ENCODE measurements at places on chromosomes 1 and 21.
A peak's percentile ranks its signal among the peaks of the same experiment; 100 is the strongest.

- DNase-seq, result no peak
These were observed 113.6 kb downstream of the DMRTB1 start for GRCh38 chr1:53572815-53573173.

DNA sequence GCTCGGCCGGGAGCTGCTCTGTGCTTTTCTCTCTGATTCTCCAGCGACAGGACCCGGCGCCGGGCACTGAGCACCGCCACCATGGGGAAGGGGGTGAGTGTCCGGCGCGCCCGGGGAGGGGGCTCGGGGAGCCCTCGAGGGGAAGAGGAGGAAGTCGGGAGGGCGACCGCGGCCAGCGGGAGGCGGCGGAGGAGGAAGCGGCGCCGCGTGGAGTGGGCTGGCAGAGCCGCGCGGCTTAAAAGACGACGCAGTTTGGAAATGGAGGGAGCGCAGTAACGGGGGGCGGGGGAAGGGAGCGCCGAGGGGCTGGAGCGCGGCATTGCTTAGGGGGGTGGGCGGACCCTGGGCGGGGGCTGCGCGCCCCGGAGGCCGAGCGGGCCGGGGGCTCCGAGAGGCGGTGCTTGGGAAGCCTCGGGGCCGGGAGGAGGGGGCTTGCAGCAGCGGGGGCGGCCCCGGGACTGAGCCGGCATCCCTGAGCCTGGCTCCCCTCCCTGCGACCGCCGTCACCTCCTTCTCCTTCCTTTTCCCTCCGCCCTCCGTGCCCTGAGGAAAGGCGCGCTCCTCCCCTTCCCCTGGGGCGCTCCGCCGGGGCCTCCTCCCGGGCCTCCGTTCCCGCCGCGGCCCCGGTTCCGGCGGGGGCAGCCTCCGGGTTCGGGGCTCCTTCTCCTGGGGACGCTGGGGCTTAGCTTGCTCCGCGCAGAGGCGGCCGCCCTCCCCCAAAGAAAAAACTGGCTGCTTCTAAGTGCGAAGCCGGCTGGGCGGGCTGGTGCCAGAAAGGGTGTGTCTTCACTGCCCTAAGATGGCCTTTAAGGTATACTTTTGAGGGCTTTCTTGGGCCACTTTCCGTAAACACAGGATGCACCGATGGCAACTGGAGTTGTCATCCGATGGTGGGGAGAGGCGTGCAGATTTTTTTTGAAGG lies 648 bp downstream of the ATP1A1 start:
- DNase-seq, result peak; percentile 67

DNA sequence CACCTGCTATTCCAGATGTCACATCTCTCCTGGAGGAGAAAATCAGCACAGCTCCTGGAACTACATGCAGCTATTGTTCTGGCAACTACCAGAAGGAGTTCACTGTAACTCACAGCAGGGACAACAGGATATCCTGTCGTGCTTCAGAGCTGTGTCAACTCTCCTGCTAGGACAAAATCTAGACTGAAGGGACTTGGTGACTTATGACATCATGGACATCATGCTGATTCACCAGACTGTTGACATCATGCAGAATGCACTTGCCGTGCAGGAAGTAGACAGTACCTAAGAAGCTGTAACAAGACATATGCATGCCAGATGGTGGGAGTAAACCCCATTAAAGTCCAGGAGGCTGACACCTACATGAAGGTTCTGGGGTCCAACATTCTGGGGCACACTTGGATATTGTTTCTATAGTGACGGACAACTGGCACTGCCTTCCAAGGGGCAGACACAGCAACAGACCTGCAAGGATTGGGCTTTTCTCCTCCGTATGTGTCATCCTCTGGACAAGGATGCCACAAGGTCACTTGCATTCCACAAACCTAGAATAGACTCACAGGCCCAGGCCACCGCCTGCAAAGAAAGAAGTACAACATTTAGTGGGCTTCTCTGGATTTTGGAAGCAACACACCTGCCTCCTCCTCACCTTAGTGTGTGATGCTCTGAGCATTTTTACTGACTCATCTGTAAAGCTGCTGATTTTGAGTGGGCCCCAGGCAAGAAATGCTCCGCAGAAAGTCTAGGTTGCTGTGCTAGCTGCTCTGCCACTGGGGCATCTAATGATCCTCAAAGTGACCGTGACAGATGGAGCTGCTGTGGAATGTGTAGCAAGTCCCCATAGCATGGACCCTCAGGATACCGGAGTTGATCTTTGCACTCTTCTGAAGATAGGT lies 249.2 kb downstream of the MATN1 start:
- DNase-seq, result no peak

DNA sequence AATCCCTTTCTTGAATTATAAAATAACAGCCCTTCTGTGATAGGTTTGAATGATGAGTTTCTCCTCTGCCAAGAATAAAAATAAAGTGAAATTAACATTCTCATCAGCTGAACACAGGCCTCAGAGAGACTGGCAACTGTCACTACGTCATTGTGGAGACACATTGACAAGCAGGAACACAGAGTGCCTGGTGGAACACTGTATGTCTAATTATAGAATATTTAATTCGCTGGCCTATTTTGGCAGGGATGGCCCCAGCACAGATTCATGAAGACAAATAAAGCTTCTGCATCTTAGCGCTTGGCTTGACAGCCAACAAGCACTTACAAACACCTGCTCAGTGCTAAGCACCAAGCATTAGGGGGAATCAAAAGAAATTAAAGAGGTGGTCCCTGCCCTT lies 52.0 kb upstream of the SMYD2 start:
- no peak for DNase-seq

DNA sequence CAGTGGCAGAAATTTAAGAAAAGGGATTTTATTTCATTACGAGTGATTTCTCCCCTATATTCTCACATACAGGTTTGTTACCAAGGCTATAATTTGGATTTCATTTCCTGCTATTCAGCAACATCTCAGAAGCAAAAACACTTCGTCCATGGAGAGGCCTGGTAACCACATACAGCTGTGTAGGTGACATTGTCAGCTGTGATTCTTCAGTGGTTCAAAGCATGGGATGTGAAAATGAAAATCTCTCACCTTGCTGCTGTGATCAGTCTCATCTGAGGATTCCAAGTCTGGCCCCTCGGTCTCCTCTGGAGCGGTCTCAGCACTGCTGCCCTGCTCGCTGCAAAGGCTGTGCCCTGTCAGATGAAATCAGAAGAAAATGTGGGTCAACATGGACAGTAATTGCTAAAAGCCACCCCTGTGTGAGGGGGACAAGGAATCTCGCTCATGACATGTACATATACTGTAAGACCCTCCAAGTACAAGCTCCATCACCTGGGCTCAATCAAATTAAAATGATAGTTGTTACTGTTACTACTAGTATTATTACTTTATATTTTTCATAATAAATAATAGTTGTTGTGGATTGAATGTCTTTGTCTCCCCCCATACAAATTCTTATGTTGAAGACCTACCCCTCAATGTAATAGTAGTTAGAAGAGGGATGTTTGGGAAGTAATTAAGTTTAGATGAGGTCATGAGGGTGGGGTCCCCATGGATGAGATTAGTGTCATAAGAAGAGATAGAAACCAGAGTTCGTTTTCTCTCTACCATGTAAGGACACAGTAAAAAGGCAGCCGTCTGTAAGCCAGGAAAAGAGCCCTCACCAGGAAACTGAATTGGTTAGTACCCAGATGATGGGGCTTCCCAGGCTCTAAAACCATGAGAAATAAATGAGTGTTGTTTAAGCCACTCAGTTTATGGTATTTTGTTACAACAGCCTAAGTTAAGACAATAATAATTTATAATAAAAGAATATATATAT lies 126.7 kb upstream of the KRTAP19-8 start:
- no peak for DNase-seq

- no peak for DNase-seq
These were observed 760 bp upstream of the SF3B4 start for GRCh38 chr1:149928401-149928724.

DNA sequence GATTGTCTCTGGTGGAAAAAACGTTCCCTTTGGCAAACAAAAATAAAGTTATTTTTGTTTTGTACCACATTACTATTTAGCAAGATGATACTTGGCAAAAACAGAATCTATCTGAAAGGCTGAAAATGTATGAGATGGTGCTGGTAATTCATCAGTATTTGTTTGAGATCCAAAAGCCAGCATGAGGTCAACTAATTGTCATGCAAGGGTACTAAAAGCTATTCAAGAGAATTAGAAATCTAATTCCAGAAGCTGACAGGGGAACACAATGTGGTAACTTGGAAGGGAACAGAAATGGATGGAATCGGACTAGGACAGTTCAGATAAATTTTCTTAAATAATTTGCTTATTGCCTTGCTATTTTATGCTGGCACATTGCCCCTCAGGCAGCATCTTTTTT lies 263.8 kb downstream of the KCNT2 start:
- no peak for DNase-seq

DNA sequence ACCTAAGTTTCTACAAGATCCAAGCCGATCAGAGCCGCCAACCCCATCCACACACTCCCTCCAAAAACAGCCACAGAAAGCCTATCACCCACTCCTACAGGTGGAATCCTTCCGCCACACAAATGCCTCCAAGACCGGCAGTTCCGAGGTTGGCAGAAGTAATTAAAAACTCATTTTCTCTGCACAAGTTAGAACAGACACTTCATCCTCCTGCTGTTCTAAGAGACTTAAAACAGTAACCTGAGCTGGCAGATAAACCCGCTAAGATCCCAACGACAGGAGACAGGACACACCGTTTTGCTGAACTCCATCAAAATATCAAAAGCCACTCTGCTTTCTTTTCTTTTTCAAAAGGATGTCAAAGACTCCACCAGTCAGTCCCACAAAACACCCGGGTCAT lies 2.8 kb downstream of the SSBP3 start:
- no peak for DNase-seq

DNA sequence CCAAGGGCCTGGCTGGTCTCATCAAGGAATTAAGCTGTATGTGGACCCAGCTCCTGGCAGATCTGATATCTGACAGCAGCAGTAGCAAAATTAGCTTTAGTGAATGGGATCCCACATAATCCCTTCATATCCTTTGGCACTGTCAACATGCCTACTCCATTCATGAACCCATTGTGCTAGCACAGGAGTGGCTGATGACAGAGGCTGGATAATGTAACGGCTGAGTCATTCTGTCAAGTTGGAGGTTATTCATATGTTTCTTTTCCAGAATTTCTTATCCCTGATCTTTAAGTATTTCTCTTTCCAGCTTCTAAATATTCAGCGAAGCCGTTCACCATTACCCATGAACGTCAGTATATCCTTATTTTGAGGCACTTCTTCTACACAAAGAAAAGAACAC lies 84.3 kb downstream of the EXTL2 start:
- no peak for DNase-seq

GRCh38 chr1:25338188-25338981 lies at the start of gene TMEM50A:
Gene TMEM50A (plus strand): TSS chr1:25338334. CDS start chr1:25340487, 2,153 bp downstream.
- DNase-seq, result peak; percentile 94

DNA sequence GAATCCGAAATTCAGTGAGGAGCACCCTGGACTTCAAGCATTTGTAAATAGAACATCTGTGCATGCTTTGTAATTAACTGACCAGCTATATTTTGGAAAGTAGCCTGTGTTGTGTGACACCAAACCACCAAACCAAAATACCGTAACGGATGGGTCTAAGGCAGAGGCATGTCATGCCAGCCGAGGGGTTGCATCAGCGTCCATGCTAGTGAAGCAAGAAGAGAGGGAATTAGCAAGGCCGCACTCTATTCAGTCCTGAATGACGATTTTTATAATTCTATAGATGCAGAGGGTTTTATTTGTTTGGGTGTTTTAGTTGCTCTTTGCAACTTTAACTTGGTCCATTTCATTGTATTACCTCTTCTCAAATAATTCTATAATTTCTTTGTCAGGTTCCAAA lies 116.8 kb upstream of the SMYD2 start:
- no peak for DNase-seq

GRCh38 chr1:44807364-44808062 lies 362 bp upstream of the DYNLT4 start:
- peak; percentile 93 for DNase-seq

- peak; percentile 45 for DNase-seq
These were observed 49.8 kb downstream of the KCNT2 start for GRCh38 chr1:196558411-196558810.

DNA sequence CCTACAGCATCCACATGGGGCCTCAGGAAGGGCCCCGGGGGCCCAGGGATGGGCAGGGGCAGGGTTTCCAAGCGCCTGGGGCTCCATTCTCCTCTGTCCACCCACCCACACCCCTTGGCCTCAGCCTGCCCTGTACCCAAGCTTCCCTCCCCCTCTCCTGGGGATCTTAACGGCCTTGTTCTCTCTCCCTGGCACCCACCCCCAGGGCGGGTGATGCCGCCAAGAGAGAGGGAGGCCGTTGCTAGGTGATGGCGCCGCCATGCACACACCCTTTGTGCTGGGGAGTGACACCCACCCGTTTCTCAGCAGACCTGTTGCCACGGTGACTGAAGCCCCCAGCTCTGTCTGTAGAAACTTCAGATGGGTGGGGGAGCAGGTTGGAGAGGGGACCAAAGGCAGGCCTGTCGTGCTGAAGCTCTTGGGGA lies 7.6 kb downstream of the GPR37L1 start:
- no peak for DNase-seq

DNA sequence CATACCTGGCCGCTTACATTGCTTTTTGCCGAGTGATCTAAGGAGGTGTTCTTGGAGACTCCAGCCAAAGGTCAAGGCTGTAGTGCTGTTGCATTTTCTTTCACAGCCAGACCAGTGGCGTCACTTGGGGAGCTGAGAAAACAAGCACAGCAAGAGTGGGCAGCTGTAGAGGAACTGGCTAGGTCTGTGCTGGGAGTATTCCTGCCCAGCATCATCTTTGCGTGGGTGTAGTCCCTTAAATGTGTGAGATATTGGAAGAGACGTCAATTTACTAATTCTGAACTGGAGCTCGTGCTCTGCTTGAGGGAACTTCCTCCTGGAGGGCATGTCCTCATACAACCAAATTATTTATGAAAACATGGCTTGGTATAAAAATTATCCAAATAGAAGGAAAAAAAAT lies 10.2 kb downstream of the UBIAD1 start:
- no peak for DNase-seq

DNA sequence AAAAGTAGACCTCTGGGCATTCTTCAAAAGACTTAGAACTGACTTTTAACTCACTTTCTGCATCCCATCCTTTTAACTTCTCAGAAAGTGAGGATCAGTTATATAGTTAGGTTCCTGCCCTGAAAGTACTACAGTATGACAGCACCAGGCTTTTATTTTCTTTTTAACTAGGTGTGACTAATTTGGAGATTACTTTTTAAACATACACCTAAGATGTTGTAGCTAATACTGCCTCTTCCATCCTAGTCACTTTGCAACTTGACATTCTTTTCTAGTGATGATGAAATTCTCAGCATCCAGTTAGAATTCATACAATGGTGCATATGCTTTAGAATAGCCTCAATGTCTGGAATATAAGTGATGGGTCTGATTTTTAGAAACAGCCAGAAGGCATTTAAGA lies 24.6 kb downstream of the RUNX1 start:
- DNase-seq, result no peak

GRCh38 chr1:1402072-1402900 lies 3.2 kb upstream of the CCNL2 start:
- DNase-seq, result peak; percentile 64

- peak; percentile 47 for DNase-seq
These were observed 94.5 kb downstream of the SYT2 start for GRCh38 chr1:202615501-202616354.

Measured in AG20443 (cell line).